ENCODE measurements at places on chromosomes 3 and 15.
A peak's percentile ranks its signal among the peaks of the same experiment; 100 is the strongest.

DNA sequence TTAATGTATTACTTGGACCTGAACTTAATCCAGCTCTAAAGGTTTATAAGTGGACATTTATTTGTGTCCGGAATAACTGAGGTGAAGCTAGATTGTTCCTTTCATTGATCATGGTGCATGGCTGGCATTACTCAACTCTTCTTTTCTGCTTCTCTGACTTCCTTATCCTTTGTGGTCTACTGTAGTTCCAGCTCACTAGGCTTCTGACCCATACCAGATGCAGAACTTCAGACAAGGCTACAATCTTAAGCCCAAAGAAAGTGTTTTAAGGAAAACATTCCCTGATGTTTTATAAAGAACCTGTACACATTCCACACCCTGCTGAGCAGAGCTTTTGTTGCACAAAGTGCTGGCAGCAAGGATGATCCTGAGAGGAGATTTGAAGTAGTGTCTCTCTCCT, 250.8 kb upstream of the TGFBR2 start:
- peak; percentile 37 for DNase-seq

GRCh38 chr3:108239082-108239481, 16.9 kb upstream of the IFT57 start:
- DNase-seq, result no peak

DNA sequence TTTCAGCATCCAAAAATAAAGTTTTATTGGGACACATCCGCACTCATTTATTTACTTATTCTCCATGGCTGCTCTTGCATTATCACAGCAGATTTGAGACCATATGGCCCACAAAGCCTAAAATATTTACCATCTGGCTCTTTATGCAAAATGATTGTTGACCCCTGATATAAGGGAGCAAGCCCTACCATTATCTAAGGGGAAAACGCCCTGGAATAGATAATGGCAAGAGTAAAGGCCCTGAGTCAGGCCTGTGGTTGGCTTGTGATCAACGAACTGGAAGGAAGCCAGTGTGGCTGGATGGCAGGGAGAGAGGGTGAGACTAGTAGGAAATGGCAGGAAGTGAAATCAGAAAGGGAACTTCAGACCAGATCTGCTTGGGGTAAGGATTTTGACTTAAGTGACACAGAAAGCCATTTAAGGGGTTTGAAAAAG, 24.6 kb upstream of the DMXL2 start:
- DNase-seq, result peak; percentile 36

DNA sequence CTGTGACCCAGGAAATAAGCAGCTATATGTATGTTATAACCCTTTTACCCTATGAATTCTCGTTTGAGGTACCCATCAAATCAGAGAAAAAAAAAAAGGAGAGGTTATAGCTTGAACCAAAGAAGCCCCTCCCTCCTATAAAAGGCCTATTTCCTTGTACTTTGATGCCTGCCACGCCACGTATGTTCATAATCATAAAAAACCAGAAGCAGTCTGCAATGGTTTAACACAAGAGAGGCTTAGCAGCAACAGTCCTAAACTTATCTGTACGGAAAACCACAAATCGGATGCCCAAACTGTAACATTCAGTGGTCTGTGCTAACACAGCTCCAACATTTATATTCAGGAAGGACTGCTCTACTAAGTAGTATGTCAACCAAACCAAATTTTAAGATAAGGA, 21.2 kb downstream of the CCR8 start:
- no peak for DNase-seq

- DNase-seq, result no peak
These were observed 37.5 kb downstream of the ARNT2 start for GRCh38 chr15:80441714-80442113.

- peak; percentile 71 for DNase-seq
These were observed 26.9 kb downstream of the PRKAR2A start for GRCh38 chr3:48820612-48821324.

GRCh38 chr3:58681863-58682262, 15.3 kb upstream of the FAM3D start:
- DNase-seq, result no peak

DNA sequence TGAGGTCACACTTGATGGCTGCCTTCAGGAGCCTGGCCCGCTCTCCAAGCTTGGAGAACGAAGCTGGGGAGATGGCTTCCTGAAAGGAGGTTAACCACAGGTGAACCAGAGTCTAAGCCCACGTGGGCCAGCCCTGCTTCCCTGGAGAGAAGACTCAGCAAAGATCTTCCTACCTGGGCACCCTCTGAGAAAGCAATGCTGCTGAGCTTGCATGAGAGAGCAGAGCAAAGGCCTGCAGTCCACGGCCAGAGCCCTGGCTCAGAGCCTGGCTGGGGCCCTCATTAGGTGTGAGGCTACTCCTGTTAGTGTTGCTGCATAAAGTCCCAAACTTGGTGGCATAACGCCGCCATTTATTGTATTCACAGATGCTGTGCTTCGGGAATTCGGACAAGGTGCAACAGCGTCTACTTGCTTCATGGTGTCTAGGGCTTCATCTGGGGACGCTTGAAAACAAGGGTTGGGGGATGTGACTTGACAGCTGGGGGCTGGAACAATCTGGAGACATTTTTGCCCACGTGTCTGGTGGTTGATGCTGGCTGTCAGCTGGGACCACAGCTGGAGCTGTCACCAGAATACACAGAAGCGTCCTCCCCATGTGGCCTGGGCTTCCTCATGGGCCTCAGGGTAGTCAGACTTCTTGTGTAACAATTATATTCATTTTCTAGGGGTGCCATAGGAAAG, 87.9 kb upstream of the MEF2A start:
- DNase-seq, result no peak

GRCh38 chr3:150806185-150806835, 43.3 kb upstream of the SIAH2 start:
- no peak for DNase-seq

DNA sequence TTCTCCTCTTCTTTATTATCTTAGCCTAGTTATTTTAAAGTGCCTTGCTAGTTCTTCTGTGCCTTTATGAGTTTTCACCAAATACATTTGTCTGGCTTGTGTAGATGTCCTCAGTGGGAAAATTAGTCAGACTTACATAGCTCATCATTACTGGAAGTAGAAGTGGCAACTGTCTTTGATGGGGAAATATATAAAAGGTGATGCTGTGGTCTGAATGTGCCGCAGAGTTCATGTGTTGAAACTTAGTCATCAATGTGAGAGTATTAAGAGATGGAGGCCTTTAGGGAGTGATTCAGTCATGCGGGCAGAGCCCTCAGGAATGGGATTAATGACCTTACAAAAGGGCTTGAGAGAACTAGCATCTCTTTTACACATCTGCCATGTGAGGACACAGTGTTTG, 6.4 kb upstream of the ERICH6 start:
- no peak for DNase-seq

GRCh38 chr3:128996726-128997125, 2.9 kb upstream of the CFAP92 start:
- DNase-seq, result no peak

GRCh38 chr3:67979342-67979741, 324.9 kb upstream of the SUCLG2 start:
- DNase-seq, result no peak

DNA sequence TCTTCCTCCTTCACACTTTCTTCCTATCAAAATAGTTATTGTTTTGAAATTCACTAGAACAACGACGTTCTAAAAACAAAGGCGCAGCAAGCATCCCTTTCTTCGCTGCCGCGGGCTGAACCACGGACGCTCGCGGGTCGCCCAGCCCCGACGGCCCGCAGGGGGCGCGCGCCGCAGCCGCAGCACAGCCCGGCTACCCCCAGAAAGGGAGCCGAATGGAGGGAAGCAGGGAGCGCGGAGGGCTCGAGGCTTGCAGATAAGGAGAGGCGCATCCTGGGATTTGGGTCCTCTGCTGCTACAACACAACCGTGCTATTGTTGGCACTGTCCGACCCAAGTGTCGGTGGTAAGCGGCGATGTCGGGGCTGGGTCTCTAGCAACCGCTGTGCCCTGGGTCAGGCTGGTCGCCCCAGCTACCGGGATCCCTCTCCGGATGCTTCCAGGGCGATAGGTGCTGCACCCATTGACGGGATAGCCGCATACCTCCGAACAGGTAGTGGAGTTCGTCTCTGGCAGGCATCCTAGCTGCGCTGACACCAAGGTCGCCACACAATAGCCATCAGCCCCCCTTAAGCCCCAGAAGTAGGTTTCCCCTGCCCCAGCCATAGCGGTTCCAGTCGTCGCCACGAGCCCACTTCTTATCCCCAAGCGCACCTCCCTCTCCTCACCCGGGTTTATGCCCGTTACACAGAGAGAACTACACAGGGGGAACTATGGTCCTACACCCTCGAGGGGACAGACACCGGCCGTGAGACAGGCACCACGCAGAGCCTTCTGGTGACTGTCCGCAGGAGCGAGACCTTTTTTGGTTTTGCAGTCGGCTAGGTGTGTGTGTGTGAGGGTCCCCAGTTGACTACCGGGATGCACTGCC, 6.0 kb downstream of the ONECUT1 start:
- no peak for DNase-seq

- DNase-seq, result no peak
These were observed 189.9 kb downstream of the AKAP13 start for GRCh38 chr15:85570336-85570735.

DNA sequence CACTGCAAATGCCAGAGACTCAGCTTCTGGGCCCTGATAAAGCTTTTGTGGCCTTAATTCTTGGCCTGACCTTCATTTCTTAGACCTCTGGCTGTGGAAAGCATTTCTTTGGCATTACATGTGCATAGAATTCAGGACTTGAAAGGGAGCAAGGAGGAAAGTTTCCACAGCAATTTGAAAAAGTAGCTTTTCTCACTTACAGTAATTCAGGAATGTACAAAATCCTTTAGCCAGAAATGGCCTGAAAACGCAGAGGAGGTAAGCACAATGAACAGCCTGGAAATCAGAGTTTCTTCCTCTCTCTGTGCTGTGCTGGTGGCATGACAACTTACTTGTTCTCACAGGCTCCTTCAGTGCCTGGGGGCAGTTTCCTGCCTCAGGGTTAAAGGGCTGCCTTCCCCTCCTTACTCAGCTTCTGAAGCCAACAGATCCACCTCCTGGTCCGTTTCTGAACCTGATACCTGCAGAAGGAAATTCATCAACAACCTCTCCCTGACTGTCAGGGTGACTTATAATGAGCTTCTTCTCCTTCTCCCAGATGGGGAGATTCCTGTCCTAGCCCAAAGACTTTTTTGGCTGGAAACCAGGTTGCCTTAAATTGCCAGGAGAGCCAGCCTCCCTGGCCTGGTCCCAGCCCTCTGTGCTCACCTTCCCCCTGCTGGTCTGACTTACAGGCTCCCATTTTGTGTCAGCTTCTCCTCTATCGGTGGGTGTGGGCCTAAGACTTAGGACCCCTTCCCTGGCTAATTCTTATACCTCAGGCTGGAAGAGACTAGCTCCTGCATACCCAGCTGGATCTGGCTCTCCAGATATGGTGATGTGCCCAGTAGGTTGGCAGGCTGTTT, 102.3 kb downstream of the MYRIP start:
- peak; percentile 38 for DNase-seq

GRCh38 chr15:33860754-33861153, 107.5 kb upstream of the CHRM5 start:
- peak; percentile 67 for DNase-seq

DNA sequence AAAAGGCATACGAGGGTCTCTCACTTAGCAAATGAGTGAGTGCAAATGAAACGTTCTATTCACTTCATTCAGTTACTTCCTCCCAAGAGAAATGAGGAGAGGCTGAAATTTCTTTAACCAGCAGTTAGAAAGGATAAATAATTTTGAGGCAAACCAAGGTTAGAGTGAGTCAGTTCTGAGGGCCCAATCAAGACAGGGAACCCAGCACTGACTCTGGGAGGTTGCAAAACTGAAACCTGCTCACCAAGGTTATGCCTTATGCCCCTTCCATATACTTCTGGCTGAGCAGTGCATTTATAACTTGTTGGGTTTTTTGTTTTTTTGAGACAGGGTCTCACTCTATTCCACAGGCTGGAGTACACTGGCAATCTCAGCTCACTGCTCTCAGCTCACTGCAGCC, 4.5 kb upstream of the RPSA start:
- DNase-seq, result no peak

- no peak for DNase-seq
These were observed 67.6 kb downstream of the SFMBT1 start for GRCh38 chr3:52978109-52978754.

- peak; percentile 68 for DNase-seq
These were observed 78.3 kb upstream of the PPP2R3A start for GRCh38 chr3:135887220-135887619.

- DNase-seq, result peak; percentile 82
These were observed 36.5 kb upstream of the ZMAT3 start for GRCh38 chr3:179108086-179108485.

DNA sequence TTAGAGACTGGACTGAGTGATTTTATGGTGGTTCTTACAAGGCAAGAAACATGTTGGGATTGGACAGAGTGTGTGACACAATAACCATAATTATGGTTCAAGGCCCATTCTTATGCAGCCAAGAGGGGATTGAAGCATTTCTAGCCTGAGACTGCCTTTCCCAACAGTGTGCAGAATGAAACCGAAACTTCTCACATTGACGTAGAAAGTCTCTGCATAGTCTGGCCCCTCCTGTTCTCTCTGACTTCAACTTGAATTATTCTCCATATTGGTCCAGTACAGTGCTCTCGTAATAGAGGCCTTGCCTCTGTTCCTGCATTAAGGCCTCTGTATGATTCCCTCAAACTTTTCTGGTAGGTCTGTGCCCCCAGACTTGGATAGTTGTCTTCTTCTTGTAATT, 138.3 kb downstream of the DIPK2A start:
- no peak for DNase-seq

DNA sequence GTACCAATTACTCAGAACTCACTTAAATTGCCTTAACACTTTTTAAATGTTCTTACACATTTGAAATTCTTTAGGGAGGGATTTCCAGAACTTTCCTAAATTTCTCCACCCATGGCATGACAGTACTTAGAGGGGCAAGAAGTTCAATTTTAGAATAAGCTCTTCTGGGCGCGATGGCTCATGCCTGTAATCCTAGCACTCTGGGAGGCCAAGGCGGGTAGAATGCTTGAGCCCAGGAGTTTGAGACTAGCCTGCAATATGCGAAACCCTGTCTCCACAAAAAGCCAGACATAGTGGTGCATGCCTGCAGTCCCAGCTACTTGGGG, 10.6 kb downstream of the FAM131A start:
- DNase-seq, result no peak

GRCh38 chr3:188341501-188341900, 187.5 kb downstream of the LPP start:
- no peak for DNase-seq

DNA sequence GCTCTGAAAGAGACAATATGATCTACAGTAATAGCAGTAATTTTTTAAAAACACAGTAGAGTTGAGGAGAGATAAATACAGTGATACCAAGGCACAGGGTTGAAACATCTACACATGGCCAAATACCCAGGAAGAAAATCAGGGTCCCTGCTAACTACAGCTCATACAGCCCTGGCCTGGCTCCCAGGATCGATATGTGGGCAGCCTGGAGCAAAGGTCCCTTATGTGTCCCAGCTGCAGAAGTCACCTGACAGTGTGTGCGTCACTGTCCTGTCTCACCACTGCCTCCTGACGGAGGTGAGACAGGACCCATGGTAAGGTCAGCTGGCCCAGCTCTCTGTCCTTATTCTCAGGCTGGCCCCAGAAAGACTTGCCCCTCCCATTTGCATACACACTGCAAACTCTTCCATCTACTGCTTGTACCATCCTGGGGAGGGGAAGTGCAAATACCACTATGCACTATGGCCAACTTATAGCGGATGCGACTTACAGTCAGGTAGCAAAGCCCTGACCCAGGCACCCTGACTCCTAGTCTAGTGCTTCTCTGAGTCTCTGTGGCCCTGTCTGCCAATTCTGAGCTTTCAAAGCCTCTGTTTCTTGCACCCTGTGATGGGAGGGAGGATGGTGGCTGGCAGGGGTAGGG, 22.0 kb upstream of the BCL2L10 start:
- no peak for DNase-seq

Data from fibroblast of upper back skin (primary cell).